Midbrain (tissue), 1 donor: ENCODE measurements at places on chromosomes 3 and 15.

- no peak for DNase-seq
Observed at GRCh38 chr15:63892794-63893441, 59.2 kb upstream of the HERC1 start.

GRCh38 chr15:72585476-72586058 is 68.9 kb upstream of the GOLGA6B start:
- DNase-seq = peak; percentile 17

DNA sequence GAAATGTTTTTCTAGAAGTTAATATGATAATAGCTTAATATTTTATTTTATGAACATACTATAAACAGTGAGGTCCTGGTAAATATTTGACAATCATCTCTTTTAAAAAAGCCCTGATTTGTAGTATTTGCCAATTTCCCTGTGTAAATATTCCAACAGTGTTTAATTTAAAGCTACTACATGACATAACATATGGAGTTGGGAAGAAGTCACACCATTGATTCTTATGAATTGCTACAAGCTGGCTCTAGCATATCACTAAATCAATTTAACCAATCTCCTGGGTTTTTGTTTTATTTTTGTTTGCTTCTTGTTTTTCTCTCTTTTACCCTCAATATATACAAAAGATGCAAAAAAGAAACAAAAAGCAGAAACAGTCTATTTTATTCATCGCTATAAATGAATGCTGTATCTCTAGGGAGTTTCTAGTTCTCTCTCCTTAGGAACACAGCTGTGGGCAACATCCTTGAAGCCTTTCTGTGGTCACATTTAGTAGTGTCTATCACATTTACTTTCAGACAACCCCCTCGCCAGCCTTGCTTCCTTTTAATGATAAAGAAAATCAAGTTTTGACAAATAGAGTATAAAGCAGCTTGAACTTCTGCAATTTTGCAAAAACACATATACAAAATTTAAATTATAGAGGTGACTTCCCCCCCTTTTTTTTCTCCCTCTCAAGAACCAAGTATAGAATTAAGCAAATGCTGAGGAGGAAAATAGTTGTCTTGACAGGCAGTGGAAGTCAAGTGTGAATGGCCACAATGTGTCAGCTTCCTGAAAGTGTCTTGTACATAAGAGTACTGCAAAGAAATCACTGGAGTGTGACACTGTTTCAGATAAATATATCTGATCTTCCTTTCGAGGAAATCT is 21.4 kb downstream of the CCR1 start:
- no peak for DNase-seq

DNA sequence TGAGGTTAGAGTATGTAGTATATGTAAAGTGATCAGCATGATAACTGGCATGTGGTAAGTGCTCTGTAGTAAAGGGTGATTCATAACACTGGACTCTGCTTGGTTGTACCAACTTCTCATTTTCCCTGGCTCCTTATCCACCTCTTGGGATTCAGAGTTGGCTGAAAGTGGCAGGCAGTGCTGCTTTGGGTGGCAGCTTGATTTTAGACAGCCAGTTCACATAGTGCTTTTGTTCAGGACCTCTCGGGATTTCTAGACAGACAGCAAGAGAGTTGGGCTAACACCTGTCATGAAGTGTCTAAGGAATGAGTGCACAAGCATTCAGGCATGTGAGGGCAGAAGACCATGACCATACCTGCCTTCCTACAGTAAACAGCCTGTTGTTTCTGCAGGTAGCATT is 69.0 kb downstream of the RBM6 start:
- DNase-seq = no peak

- DNase-seq = no peak
Observed at GRCh38 chr3:41318520-41318919, 119.2 kb downstream of the CTNNB1 start.

DNA sequence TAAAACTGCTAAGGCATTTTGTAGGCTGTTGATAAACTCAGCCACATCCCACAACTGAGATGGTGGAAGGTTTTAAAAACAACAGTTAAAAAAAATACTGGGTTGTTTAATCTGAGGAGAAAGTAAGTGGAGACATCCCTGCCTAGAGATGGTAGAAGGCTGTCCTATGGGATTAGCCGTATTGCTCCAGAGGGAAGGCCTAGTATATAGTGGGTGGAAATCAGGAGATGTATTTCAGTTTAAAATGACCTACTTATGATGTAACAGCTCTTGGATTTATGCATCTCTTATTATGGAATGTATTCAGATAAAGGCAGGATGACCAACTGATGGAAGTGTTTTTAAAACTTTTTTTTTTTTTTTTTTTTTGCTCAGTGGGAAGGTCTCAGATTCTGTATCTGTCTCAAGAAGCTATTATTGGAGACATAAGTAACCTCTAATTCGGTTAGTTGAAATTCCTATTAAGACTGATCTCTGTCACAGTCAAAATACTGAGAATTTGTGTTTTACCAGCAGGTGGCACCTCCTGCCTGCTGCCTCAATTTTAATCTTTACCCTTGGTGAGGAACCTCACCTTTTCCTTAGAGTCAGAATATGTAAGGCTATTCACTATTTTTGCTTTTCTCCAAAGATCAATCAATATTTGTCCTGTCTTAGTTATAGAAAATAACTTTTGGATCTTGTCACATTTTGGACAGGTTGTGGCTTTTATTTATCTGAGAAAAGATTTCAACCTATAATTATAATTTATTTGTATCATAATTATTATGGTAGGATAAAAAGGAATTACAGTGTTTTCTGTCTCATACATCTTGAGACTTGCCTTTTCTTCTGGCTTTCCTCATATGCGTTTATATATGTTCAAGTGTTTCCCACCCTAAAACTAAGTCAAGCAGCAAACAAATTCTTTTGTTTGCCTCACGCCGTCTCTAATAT is 63.0 kb downstream of the VPS8 start:
- DNase-seq = peak; percentile 9

DNA sequence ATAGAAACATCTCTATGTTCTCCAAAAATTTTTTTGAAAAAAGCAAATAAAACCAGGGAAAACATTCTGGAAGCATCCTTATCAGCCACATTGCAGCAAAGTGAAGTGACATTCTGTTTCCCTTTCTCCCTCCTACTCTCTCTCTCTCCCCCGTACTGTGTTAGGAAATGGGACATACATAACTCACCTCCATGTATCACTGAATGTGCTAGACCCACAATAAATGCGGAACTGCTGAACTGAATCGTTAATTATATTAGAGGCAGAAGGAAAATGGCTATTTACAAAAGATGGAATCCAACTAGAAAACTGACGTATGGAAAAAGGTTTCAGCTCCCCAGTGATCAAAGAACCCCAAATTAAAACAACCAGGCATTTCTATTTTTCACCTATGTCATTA is 129.8 kb downstream of the MINAR1 start:
- no peak for DNase-seq

DNA sequence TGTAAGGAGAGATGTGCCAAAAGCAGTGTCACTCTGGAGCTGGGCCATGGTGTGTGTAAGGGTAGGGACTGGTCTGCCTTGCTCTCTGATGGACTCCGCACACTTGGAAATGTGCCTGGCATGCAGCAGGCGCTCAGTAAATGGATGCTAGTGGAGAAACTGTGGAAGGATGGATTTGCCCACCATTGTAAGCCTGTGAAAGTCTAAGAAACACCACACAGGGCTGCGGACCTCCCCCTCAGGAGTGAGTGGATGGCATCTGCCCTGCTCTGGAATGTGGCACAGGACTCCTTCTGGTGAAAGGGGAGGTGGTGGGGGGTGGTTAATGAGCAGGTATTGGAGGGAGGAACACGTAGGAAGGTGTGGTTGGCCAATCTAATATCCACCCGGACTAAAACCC is 62.2 kb upstream of the ACAN start:
- DNase-seq = no peak

DNA sequence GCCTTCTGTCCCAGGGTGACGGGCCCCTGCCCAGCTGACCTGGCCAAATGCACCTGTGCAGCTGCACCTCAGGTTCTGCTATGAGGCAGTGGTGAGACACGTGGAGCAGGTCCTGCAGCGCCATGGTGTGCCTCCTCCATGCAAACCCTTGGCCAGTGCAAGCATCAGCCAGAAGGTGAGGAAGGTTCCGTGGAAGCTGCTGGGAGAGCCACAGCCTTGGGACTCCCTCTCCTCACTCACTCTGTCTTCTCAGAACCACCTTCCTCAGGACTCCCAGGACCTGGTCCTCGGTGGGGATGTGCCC is 31.6 kb downstream of the PTPN23 start:
- no peak for DNase-seq

- no peak for DNase-seq
Observed at GRCh38 chr3:114902691-114903101, 244.4 kb downstream of the ZBTB20 start.

- DNase-seq = no peak
Observed at GRCh38 chr3:61820306-61820992, 259.1 kb downstream of the PTPRG start.

- DNase-seq = no peak
Observed at GRCh38 chr15:63192619-63193206, 3.3 kb downstream of the RAB8B start.

DNA sequence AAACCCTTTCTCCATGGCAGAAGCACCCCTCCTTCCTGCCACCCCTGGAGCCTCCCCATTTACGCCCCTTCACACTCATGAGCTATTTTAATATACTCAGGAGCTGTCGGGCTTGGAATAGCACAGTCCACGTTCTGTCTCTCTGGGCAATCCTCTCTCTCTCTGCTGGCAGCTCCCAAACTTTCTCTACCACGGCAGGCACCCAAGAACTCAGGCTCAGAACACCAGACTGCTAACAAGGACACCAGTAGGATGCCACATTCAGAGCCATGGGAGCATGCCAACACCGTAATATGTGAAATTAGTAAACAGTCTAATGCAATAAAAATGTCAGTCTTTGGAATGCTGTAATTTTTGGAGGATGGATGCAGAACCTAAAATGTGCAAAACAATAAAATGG is 19.3 kb downstream of the TNFAIP8L3 start:
- DNase-seq = no peak

DNA sequence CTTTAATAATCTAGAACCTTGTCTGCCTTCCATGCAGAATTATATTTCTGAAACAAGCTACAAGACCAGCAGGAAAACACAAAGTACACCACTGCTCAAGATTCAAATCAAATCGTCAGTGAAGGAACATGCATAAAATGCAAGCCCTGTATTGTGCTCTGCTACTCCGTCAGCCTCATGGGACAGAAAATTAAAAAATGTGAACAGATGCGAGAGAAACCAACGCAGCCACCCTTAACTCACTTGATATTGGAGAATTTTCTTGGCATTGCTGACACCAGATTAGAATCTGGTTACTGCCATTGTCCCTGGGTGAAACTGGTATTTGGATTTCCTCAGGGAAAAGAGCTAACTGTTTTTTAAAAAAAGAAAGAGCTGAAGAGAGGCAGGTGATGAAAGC is 23.6 kb downstream of the ANXA2 start:
- DNase-seq = no peak

- no peak for DNase-seq
Observed at GRCh38 chr3:45241206-45241605, 15.1 kb upstream of the TMEM158 start.

GRCh38 chr3:13066236-13066635 is 7.0 kb downstream of the IQSEC1 start:
- DNase-seq = no peak

DNA sequence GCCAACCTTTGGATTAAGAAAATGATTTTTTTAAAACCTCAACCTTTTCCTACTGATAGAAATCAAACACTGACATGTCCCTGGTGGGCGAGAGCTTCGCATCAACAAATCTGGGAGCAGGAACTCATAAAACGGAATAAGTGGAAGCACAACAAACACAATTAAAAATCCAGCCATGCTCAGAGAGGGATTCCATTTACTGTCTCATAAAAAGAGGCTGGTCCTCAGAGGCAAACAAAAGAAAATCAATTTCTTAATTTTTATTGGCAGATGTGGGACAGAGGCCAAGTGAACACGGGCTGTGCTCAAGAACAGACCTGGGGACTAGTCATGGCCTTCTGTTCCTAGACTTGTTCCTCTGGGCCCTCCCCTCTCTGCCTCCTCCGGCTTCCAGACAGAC is 214.5 kb downstream of the NTRK3 start:
- DNase-seq = no peak
